Thymus (tissue), 14 donors: ENCODE measurements at places on chromosomes 2 and 18. TPM values are rescaled to one million over a fixed set of nuclear protein-coding genes. Genes with fewer than 3 reads are reported as not detected.

DNA sequence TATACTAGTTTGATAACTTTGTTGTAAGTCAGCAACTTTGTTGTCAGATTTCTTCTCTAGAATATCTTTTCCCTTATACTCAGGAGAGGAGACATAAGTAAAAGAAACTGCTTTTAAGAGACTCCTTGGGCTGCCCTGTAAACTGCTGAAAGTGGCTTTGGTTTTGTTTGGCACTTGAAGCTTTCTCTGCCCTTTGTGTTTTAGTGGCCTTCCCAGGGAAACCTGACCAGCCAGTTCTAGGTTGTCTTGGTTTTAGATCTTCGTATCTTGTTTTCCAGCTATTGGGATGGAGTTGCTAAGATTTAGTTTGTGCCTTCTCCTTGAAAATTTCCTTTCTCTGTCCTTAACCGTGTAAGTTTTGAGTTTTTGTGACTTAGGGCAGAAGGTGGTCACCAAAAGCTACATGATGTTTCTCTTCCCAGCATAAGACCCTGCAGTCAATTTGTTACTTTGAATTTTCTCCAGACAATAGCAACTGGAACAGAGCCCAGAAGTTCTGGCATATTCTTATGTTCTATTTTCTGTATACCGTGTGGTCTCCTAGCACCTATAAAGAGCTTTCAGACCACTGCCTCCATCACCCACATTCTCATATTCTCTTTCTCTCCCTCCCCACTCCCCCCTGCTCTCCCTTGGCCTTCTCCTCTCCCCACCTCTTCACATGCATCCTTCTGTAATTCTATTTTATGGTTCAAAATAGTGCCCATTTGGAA is 81.1 kb downstream of the BOLA3 start:
- no peaks in the 10 kb centered on the region for H3K4me1 ChIP-seq
- no peak overlapping the region for H3K4me3 ChIP-seq
- H3K27me3 ChIP-seq, result no peaks in the 10 kb centered on the region
- H3K36me3 ChIP-seq, result no peaks in the 10 kb centered on the region

ZSWIM2 gene
- not detected for total RNA-seq

GCG gene
- 1.7 TPM for total RNA-seq

GRCh38 chr2:175048275-175048674 is 43.1 kb upstream of the CHN1 start:
- H3K4me1 ChIP-seq, result no peaks in the 10 kb centered on the region
- no peak overlapping the region for H3K4me3 ChIP-seq
- DNase-seq, result peak; percentile 9
- peaks cover 3% of the 10 kb centered on the region for H3K36me3 ChIP-seq

GRCh38 chr2:198913394-198914152 is 544.2 kb downstream of the SATB2 start:
- no peaks in the 10 kb centered on the region for H3K4me1 ChIP-seq
- H3K36me3 ChIP-seq, result no peaks in the 10 kb centered on the region
- no peaks in the 10 kb centered on the region for H3K27me3 ChIP-seq
- no peak for DNase-seq
- no peak overlapping the region for H3K27ac ChIP-seq

GRCh38 chr2:120932881-120933280 is 197.2 kb downstream of the GLI2 start:
- no peaks in the 10 kb centered on the region for H3K27me3 ChIP-seq
- peaks cover 3% of the 10 kb centered on the region for H3K4me1 ChIP-seq
- H3K4me3 ChIP-seq, result no peak overlapping the region
- DNase-seq, result no peak

DNA sequence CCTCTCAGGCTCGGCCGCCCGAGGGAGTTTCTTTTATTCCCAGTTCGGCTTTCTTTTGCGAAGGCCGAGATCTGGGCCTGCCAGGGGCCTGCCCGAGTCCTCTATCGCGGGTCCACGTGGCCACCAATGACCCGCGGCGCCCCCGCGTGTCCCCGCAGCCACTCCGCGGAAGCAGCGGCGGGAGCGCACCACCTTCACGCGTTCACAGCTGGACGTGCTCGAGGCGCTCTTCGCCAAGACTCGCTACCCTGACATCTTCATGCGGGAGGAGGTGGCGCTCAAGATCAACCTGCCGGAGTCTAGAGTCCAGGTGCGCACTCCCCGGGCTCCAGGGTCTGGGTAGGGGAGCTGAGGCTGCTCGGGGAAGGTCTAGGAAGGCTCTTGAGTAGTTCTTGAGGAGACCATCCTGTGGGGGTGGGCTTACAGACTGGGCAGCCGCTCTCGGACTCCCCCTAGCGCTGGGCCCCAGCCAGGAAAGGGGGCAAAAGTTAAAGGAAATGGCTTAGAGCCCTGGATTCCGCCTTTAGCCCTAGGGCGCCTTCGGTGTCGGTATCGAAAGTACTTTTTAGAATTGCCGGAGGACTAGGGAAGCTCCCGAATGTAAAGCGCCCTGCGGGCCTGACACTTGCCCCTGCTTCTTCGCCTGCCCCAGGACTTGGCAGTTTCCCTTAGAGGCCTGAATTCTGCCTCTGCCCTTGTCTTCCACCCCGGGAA is 3.4 kb downstream of the OTX1 start:
- no peak overlapping the region for H3K4me3 ChIP-seq
- H3K27ac ChIP-seq, result no peak overlapping the region
- no peaks in the 10 kb centered on the region for H3K36me3 ChIP-seq
- peaks cover 31% of the 10 kb centered on the region for H3K4me1 ChIP-seq
- peaks cover 100% of the 10 kb centered on the region for H3K27me3 ChIP-seq
- no peak for DNase-seq

SERPINB13 gene
- 0.99 TPM for total RNA-seq

DNA sequence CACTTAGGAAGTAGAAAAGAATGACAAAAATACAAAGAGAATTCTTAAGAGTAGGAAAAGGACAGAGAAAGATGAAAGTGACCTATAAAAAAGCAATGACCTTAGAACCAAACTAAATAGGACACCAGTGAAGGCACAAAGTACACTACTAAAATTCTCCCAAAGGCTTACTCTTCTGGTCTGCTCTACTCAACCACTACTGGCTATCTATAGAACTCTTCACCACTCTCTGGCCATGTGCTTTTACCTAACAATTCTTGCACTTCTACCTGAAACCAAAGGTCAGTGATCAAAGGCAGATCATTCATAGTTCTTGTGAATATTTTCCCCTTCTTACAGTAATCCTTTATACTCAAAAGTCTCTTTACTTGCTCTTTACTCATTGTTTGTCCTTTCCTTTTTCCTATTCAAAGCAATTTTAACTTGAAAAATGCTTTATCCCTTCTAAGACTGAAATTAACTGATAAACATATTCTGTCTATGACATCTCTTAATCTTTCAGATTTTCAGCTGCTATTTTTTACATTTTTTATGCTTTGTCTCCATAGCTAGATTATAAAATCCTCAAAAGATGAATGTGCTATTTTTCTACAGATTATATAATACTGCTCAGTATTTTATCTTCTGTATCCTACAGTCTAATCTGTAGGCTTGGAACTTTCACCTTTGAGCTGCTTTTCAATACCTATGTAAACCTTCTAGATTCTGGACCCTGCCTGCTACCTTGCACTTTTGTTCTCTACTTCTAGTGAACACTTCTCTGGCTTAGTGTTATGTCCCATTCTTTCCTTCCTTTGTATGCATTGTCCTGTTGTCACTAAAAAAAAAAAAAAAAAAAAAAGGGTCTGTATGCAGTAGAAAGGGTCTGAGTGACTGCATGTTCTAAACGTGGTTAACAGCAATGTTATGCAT is 64.6 kb downstream of the NCKAP1 start:
- no peak overlapping the region for H3K4me3 ChIP-seq
- H3K36me3 ChIP-seq, result no peaks in the 10 kb centered on the region
- H3K27me3 ChIP-seq, result no peaks in the 10 kb centered on the region
- H3K27ac ChIP-seq, result no peak overlapping the region
- H3K4me1 ChIP-seq, result no peaks in the 10 kb centered on the region

DNA sequence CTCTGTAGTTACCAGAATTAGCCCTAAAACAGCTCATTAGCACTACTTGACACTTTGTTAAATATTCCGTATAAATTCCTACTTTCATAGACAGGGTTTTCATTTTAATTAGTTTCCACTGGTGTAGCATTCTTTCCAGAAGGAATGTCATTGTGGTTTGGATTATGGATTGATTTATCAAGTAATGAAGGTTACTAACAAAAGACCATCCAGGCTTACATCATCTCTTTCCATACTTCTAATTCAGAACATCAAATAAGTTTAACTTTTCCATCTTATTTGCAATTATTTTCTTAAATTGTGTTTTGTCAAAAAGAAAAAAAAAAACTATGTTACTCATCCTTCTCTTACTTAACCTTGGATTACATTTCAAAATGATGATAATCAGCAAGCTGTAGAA is 231.8 kb upstream of the SPOPL start:
- H3K27ac ChIP-seq, result no peak overlapping the region
- no peak overlapping the region for H3K4me3 ChIP-seq
- H3K36me3 ChIP-seq, result no peaks in the 10 kb centered on the region
- H3K27me3 ChIP-seq, result no peaks in the 10 kb centered on the region

DNA sequence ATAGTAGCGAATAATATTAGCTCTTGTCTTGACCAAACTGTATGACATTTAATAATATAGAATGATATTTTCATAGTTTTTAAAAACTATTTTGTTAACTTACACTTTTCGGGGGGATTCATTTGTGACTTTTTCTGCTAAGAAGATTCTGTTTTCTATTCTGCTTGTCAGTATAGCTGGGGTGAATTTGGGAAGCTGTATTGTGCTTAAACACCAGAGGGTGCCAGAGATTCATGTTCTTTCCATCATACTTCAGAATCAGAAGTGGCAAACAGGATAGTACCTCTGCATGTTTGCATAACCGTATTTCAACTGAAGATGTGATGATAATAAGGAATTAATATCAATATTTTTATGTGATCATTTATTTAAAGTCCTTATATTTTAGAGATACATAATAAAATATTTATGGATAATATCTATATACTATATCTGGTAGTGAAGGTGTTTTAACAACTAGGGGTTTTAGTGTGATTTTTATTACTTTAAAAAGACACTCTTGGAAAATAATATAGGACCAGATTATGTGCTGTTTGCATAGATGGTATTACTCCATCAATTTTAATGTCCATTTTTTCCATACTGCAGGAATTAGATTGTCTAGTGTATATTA is 81.0 kb downstream of the TAF4B start:
- peak; percentile 63 for DNase-seq
- no peaks in the 10 kb centered on the region for H3K4me1 ChIP-seq
- no peak overlapping the region for H3K4me3 ChIP-seq
- H3K27ac ChIP-seq, result no peak overlapping the region
- H3K27me3 ChIP-seq, result no peaks in the 10 kb centered on the region

DNA sequence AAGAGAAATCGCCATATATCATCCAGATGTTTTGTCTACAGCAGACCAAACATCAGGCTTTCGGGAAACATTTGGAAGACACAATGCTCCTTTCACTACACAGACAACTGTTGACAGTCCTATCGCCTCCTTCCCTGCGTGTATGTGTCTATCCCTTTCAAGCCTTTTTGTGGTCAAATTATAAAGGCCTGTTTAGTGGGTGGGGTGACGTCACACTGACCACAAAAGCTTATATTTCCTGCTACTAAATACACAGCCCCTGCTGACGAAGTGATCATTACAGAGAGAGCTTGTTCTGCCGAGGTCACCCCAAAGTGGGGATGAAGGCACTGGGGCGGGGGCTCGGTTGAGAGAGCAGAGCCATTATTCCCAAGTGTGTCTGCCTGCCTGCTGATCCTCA is 302.7 kb upstream of the TNP1 start:
- no peaks in the 10 kb centered on the region for H3K36me3 ChIP-seq
- no peak overlapping the region for H3K27ac ChIP-seq
- H3K4me3 ChIP-seq, result no peak overlapping the region
- DNase-seq, result no peak
- no peaks in the 10 kb centered on the region for H3K27me3 ChIP-seq
- peaks cover 12% of the 10 kb centered on the region for H3K4me1 ChIP-seq

DNA sequence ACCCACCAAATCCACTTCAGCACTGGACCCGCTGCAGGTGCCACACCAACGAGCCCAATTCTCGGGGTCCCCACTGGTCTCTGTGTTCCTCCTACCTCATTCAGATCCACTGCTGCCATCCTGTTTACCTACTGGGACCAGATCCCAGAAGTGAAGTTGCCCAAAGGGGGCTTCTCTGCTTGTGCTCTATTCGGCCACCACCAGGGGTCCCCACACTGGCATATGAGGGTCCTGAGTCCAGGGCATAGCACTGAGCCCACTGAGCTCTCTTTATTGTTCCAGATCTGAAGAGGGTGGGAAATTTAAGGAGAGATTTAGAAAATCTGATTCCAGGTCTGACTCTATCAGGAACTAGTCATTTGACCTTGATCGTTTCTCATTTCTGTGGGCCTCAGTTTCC is 2.4 kb downstream of the GPR45 start:
- no peaks in the 10 kb centered on the region for H3K27me3 ChIP-seq
- no peak for DNase-seq
- H3K4me1 ChIP-seq, result no peaks in the 10 kb centered on the region
- H3K27ac ChIP-seq, result no peak overlapping the region
- H3K36me3 ChIP-seq, result no peaks in the 10 kb centered on the region

DNA sequence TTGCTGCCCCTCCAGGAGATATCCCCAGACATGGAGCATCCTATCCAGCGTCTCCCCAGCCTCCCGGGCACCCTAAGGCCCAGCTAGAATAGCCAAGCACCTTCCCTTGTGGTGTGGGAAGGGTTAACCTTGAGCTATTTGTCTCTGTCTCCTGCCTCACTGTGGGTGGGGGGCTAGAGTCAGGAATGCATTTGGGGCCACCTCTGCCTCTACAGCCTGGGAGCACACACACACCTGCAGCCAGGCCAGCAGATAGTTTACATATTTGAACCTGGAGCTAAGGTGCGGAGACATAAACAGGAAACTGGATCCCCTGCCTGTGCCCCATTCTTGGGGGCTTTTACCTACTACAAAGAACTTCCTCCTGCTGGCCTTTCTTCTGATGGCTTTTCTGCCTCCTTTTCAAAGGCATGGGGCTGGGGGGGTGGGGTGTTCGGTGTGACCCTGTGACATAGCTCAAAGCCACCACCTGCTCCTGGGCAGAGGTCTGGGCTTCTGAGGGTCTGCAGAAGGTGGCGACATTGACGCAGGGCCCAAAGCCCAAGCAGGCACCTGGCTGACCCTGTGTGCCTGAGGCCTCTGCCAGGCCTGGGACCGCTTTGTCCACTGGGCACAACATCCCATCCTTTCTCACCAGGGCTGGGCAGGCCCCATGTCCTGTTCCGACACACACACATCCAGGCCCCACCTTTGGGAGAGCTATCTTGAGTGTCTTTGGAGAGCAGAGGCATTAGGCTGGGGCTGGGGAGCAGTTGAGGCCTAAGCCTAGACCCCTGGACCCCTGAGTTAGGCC is 34.2 kb downstream of the EMX1 start:
- no peak overlapping the region for H3K4me3 ChIP-seq
- H3K36me3 ChIP-seq, result no peaks in the 10 kb centered on the region
- peaks cover 37% of the 10 kb centered on the region for H3K4me1 ChIP-seq
- DNase-seq, result peak; percentile 56
- H3K27me3 ChIP-seq, result no peaks in the 10 kb centered on the region
- no peak overlapping the region for H3K27ac ChIP-seq
